ENCODE measurements at places on chromosomes 11 and 22. TPM values are rescaled to one million over a fixed set of nuclear protein-coding genes. Genes with fewer than 3 reads are reported as not detected.

The OR4D10 gene
- polyA plus RNA-seq, result not detected

- H3K36me3 ChIP-seq, result no peaks in the 10 kb centered on the region
- no peak for DNase-seq
- no peaks in the 10 kb centered on the region for H3K27me3 ChIP-seq
- H3K27ac ChIP-seq, result no peak overlapping the region
Measured at GRCh38 chr11:110791621-110792020, 79.4 kb upstream of the ARHGAP20 start.

The MLC1 gene
- polyA plus RNA-seq, result 0.10 TPM

The KRTAP5-5 gene
- not detected for polyA plus RNA-seq

GRCh38 chr11:32056438-32056837, 34.4 kb upstream of the RCN1 start:
- H3K4me3 ChIP-seq, result no peak overlapping the region
- H3K4me1 ChIP-seq, result no peaks in the 10 kb centered on the region
- no peak overlapping the region for H3K27ac ChIP-seq
- DNase-seq, result no peak
- H3K36me3 ChIP-seq, result no peaks in the 10 kb centered on the region

DNA sequence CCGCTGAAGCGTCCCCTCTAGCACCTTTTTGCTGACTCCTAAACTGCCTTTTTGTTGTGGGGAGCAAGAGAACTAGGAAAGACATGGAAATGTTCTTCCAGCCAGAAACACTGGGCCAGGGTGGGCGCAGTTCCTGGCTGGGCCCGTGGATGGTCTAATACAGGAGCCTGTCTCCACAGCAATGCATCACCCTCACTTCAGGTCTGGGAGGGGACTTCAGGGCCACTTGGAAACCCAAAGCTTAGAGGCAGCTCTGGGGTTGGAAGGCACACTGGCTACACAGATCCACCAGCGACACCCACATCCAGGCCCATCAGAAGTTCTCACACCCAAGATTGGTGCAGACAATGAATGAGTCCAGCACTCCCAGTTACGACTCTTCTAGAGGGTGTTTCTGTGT, 120.3 kb downstream of the ETS1 start:
- no peak overlapping the region for H3K4me3 ChIP-seq
- H3K36me3 ChIP-seq, result peaks cover 27% of the 10 kb centered on the region
- peaks cover 27% of the 10 kb centered on the region for H3K4me1 ChIP-seq
- H3K27me3 ChIP-seq, result no peaks in the 10 kb centered on the region
- H3K27ac ChIP-seq, result peak overlapping the region; percentile 10

The KCNA4 gene
- not detected for polyA plus RNA-seq

DNA sequence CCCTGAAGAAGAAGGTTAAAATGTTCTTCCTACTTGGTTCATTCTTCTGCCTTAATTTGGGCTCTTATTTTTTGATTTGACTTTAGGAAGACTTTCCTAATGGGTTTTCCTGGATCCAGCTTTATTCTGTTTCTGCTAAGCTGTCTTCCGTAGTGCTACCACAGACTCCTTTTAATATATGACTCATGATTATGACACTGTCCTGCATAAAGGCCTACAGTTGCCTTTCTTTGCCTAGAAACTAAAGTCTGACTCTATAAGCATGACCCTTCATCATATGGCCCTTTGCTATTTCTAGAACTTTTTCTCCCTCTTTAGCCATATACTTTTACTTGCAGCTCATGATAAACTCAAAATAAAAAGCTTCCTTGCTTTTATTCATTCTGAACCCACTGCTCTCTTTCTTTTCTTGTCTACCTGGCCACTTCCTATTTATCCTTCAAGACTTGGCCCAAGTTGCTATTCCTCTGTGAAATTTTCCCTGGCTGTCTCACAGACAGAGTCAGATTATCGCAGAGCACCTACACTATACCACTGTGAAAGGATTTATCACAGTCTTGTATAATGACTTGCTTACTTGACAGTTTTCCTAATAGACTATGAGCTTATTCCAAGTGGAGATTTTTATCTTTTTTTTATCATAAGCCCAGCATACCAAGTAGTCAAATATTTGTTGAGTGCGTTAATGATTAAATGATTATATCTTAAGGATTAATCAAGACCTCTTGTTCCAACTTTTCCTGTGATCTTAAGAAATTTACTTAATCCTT, 24.7 kb downstream of the TBCEL start:
- no peak overlapping the region for H3K27ac ChIP-seq
- H3K4me3 ChIP-seq, result no peak overlapping the region
- no peaks in the 10 kb centered on the region for H3K27me3 ChIP-seq
- H3K36me3 ChIP-seq, result peaks cover 4% of the 10 kb centered on the region
- DNase-seq, result peak; percentile 34

The MFRP gene
- not detected for polyA plus RNA-seq

The DBX1 gene
- not detected for polyA plus RNA-seq

The OR2AG2 gene
- polyA plus RNA-seq, result 0.22 TPM

Measured in IMR-90 (cell line).